Cardiac fibroblast (primary cell): ENCODE measurements at places on chromosomes 5 and 9.

DNA sequence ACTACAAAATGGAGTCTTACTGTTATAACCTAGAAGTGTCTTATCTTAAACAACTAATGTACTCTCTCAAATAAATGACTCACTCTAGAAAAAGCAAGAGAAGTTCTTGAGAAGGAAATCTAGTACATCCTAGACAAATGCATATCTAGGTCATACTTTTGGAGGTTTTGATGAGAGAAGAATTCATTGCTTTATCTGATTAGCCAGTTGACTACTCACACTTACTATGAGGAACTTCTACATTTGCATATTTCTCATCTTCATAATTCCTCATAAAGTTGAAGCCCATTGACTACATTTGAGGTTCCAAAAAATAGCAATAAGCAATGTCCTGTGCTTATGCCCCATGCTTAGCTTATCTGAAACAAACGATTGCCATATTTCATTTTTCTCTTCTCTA is 2.8 kb downstream of the JAKMIP2 start:
- DNase-seq = no peak

DNA sequence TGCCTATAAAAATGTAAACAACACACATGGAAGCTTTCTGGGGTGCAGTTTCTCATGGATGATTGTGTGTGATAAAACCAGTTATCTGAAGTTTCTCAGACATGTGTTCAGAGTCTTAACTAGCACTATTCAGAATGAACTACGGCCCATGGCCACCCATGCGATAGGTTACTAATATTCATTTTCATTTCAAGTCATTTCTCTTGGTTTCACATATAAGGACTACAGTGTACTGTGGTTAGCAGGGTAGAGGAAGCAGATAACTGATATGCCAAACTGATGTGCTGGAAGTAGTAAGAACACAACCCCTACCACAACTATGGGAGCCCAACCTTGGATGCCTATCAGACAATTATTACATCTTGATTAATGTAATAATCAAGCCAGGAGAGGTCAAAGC is 372.1 kb downstream of the DTWD2 start:
- no peak for DNase-seq

GRCh38 chr9:120431268-120431667 is 148.7 kb downstream of the CDK5RAP2 start:
- no peak for DNase-seq

DNA sequence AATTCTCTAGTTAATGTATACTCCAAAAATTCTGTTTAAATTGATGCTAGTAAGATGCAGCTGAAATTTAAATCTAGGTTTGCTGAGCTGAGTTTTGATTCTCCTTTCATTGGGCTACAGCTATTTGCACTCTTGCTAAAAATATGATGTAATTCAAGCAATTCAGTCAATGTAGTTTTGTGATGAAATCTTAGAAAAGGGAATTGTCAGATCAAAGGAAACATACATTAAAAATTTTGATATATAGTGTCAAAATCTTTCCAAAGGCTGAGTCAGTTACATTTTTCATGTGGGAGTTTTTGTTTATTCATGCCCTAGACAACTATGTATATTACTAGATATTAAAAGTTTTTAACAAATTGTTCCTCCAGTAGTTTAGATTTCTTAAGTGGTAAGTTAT is 334.9 kb upstream of the DAB2 start:
- peak; percentile 62 for DNase-seq

GRCh38 chr9:136719195-136719880 is 7.0 kb downstream of the DIPK1B start:
- DNase-seq = no peak

GRCh38 chr5:11797132-11797531 is 107.1 kb downstream of the CTNND2 start:
- DNase-seq = no peak
